Stimulated activated CD4-positive, alpha-beta T cell treated with anti-CD3 and anti-CD28 coated beads, TNF-alpha, amount 100 ng/mL, for 48 hours (primary cell): ENCODE measurements at places on chromosomes 16 and 17.

GRCh38 chr17:66849851-66850580, 15.1 kb downstream of the CACNG5 start:
- DNase-seq = no peak

- DNase-seq = peak; percentile 45
Observed at GRCh38 chr16:85902366-85903155, 3.6 kb downstream of the IRF8 start.

DNA sequence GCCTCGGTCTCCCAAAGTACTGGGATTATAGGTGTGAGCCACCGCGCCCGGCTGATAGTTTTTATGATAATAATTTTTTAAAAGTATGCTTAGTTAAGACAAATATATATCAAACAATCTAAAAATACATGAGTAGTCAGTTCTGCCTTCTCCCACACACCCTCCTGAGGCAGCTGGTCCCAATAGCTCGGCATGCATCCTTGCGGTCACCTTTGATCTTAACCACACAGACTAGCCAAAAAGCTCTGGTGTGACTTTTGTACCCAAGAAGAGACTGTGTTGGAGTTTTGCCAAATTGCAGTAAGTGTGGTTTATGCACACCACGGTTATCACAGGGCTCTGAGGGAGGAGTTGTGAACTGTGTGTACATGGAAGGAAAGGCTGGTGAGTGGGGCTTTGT, 25.6 kb downstream of the ATP6V0A1 start:
- peak; percentile 47 for DNase-seq

DNA sequence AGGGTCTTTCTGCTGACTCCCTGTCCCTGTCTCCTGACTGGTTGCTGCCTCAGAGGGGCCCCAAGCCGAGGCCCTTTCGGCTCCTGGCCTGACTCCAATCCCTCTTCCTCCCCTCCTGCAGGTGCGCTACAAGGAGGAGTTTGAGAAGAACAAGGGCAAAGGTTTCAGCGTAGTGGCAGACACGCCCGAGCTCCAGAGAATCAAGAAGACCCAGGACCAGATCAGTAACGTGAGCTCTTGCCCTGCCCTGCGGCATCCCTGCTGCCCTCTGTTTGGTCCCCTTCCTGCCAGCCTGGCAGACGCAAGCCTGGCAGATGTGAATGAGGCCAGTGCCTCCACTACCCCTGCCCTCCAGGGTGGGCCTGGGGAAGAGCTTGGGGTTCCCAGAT, 27.1 kb upstream of the LASP1NB start:
- DNase-seq = no peak

DNA sequence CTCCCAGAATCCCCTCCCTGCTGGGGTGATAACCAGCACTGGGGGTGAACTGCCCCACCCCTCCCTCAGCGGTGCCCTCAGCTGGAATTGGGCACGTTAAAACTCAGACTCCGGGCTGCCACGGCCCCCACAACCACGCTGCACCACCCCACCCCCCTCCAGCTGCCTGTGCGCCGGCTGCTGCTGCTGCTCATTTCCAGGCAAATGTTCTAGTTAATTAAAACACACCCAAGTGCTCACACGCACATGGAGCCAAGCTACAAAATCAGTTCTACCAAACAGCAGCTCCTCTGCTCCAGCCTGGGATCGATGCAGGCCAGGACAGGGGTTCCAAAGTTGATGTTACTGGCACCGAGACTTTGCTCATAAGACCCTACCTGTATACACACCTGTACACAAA, 180.5 kb downstream of the ZNF423 start:
- no peak for DNase-seq

- no peak for DNase-seq
Observed at GRCh38 chr16:49834531-49835151, 21.3 kb downstream of the ZNF423 start.

DNA sequence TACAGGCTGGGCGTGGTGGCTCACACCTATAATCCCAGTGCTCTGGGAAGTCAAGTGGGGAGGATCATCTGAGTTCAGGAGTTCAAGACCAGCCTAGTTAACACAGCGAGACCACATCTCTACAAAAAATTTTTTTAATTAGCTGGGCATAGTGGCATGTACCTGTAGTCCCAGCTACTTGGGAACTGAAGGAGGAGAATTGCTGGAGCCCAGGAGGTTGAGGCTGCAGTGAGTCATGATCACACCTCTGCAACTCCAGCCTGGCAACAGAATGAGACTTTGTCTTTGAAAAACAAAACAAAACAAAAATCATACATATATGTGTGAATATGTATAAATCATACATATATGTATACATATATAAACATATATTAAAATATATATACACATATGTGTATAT, 54.1 kb upstream of the MARCHF10 start:
- DNase-seq = no peak
